ENCODE measurements at places on chromosomes 11 and 22.

DNA sequence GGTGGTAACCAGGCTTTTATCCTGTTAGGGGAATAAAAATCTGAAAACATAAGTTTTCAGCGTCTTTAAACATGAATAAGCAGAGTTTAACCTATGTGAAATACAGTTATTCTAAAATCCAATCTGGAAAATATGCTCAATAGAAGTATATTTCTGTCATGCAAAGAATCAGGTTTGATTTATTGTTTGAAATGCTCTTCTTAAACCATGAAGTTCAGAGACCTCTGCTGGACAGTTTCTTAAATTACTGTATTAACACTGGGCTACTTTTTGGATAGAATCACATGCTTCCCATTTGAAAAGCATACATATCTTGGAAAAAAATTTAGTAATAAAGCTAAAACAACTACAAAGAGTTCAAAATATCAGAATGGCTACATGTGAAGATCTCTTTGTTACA lies 25.4 kb downstream of the APIP start:
- no peak for DNase-seq

DNA sequence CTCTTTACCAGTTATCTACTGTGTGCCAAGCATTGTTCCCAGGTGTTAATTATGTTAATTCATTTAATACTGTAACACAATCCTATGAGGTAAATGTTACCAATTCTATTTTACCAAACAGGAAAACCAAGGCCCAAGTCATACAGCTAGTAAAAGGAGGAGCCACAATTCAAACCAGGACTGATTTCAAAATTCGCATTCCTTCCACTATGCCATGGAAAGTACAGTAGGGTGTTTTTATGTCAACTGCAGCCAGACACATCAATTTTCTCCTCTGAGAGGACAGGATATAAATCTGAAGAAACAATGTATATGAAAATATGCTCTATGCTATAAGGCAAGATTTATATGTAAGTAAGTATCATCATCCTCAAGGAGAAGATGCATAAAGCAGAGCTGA lies 104.3 kb downstream of the RPL27A start:
- DNase-seq = no peak

GRCh38 chr22:46536537-46537224 lies 739 bp downstream of the CELSR1 start:
- no peak for DNase-seq

DNA sequence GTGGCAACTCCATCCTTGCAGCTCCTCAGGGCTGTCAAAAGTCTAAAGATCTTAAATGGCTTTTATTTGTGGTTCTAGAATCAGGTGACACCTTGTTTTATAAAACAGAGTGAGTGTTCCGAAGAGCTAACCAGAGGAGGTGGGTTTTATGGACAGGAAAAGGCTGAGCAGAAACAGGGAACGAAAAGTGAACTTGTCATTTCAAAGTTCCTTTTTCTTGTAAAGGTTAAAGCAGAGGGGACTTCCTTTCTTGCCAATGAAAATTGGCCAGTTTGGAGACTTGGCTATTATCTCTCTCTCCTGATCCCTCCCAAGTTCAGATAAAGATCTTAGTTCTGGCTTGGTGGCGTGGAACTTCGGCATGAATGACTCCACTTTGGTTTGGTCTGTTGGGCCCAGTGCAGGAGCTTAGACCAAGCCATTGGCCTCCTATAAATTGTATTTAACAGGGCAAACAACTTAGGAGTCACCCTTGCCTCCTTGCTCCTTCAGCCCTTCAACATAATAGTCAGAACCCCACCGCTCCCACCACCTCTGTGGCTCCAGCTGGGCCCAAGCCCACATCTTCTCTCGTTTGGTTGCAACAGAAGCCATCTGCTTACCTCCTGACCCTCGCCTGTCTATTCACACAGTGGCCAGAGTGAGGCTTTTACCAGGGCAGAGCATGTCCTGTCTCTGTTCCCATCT lies 102.4 kb upstream of the THY1 start:
- DNase-seq = peak; percentile 36

DNA sequence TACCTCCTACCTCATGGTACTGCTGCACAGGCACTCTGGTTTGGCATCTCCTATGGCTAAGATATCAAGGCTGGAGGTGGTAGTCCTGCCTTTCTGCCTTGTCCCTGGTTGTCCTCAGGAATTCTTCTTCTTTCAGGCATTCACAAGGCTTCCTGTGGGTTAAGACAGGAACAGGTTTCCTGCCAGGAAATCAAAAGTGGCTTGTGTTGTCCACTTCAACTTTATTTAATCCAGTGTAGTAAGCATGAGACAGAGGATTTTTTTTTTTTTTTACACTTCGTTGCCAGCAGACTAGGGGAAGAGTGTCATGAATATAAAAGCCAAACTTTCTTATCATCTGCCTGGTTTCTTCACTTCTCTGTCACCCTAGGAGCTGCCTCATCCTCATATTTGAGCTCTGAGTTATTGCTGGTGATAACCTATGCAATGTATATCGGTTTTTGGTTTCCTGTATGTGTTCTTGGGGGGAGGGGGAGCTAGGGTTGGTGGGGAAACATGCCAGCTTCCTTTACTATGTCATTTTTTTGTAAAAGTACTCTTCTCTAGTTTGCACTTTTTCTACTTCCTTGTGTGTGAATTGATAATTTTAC lies 50.2 kb downstream of the XKR3 start:
- peak; percentile 63 for DNase-seq

GRCh38 chr22:32324505-32325415 lies 32.9 kb upstream of the RFPL3 start:
- no peak for DNase-seq

DNA sequence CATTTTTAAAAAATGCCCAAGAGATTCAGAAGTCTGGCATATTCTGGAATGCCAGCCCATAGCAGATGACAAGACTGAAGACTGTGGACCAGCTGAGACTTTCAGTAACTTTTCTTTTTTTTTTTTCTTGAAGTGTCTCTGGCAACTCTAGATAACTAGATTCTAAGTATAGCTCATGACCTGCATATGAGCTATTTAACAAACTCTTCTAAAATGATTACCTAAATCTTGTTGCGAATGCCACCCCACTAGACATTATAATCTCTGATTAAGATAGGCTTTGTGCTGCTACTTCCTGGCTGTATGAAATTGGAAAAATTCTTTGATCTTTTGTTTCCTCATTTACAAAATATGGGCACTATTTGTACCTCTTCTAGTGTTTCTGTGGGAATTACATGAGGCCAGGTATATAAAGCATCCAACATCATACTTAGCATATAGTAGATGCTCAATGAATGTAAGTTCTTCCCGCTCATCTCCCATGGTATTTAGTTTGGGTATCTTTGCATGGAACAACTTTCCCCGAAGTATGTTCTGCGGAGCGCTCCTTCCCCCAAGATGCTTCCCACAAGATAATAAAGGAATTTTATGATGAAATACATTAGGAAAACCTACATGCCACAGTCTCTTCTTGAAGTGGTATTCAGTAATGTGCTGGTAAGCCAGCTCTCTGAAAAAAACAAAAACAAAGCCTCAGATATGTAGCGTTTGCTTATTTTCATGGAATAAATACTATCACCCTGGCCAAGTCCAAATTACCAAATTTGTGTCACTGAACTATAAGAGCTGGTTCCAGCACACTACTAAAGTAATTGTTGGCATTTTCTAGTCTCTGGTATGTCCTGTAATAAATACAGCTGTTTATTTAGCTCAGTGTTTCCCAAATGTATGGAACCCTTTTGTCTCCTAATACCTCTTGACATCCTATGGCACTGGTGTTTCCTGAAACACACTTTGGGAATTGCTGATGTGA lies 86.8 kb upstream of the TIMP3 start:
- DNase-seq = no peak

GRCh38 chr11:78293536-78293935 lies 104.8 kb downstream of the USP35 start:
- no peak for DNase-seq

GRCh38 chr22:21936151-21936775 lies 16.4 kb downstream of the PPM1F start:
- peak; percentile 80 for DNase-seq

DNA sequence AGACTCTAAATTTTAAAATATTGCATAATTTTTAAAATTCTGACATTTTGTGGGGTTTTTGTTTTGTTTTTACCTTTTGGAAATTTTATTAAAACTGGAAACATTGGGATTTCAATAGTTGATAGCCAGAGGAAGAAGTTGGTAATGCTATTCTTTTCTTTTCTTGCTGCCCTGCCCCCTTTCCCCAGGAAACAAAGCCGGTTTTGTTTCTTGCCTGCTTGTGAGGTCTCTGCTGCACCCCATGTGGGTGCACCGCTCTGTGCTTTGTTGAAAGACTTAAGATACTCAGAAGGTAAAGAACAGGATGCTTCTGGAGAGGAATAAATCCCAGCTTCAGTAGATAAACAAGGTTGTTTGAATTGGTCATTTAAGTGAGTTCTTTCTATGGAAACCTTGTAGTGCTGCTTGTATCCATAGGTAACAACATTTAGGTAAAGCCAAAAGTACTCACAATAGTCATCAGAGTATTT lies 87.5 kb downstream of the YAP1 start:
- DNase-seq = no peak

DNA sequence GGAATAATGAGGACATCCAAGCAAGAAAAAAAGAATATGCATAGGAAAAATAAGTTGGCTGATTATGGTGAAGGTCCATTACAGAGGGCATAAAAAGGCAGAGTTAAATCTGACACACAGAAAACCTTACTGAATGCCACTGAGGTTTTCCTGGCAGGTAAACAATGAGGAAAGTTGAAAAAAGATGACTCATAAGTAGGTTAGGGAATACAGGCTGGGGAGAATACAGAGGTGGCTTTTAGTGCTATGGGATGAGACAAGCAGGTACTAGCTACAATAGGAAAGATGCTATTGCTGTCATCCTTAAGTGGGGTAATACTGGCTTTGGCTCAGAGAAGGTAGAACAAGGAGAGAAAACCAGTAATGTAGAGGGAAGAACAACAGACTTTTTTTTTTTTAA lies 44.7 kb downstream of the CSTF3 start:
- no peak for DNase-seq

DNA sequence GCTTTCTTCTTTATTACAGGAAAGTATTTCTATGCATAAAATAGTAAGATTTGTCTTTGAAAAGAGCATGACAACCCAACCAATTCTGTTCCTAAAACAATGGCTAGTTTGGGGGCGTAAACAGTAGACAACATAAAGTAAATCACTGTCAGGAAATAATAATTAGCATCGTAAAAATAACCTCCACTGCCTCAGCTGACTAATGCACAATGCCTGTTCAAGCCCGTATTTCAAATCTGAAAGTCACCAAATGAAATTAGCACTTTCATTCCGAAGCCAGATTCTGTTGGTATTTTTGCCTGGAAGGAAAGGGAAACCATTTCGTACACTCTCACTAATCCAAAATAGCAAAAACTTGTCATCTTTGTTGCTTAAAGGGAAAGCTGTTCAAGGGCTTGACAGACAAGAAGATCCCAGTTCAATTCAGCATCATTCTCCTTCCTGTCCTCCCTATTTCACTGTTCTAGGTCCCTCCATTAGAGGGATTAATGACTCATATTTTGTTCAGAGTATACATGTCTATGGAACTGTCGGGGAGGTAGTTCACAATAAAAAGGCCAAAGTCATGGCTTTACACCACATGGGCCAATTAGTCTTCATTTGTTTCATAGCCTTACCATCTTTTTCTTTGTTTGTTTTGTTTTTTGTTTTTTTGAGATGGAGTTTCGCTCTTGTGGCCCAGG lies 154.7 kb downstream of the CADM1 start:
- DNase-seq = no peak

DNA sequence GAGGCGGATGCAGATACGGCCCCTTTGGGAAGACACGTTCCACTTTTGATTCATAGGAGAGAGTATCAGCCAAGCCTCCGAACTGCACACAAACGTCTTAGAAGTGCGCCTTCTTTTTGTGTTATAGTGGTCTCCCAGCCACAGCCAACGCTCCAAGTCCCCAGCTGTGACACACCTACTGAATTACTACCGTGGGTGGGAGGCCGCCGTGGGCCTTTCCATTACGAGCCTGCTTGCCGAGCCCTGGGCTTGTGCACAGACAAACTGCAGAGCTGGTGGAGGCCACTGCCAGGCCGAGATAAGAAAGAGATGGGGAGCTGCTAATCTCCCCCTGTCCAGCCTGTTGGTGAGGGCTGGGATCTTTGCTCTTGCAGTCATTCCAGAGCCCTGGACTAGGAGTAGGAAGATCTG lies 761 bp downstream of the HMBS start:
- DNase-seq = no peak

GRCh38 chr11:34860034-34860433 lies 56.1 kb downstream of the APIP start:
- no peak for DNase-seq

DNA sequence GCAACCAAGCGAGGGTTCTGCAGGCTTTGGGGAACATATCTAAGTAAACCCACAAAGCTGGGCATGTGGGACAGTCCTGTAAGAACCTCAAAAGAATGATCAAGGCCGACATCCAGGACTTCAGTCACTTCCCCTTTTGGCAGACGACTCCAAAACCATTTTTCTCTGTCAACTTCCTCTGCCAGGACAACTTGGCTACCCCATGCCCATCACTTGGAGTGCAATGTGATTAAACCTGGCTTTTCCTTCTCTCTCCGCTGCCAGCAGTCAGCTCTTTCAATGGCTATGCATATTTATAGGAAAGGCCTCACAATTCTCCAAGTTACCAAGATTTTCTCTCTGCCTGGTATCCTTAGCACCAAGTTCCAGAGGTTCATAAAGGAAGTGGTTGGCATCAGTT lies 78.9 kb downstream of the C11orf58 start:
- DNase-seq = peak; percentile 75

DNA sequence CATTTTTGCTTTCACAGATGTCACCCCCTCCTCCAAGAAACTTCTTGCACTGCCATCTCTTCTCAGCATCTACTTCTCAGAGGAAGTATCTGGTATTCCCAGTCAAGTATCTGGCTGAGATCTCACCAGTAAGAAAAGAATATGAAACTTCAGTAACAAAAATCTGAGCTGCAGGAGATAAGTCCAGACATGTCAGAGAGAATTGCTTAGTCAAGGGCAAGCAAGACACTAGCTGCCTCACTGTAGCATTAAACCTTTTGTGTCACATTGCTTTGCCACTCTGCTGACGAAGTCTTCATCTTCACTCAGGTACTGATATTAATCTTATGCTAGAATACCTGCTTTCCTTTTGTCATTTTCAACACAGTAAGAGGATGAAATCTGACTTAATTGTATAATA lies 70.6 kb upstream of the ZC3H12C start:
- no peak for DNase-seq

GRCh38 chr11:27191639-27192038 lies 151.0 kb downstream of the BBOX1 start:
- no peak for DNase-seq

GRCh38 chr11:132714859-132715440 lies 817.4 kb downstream of the OPCML start:
- no peak for DNase-seq

DNA sequence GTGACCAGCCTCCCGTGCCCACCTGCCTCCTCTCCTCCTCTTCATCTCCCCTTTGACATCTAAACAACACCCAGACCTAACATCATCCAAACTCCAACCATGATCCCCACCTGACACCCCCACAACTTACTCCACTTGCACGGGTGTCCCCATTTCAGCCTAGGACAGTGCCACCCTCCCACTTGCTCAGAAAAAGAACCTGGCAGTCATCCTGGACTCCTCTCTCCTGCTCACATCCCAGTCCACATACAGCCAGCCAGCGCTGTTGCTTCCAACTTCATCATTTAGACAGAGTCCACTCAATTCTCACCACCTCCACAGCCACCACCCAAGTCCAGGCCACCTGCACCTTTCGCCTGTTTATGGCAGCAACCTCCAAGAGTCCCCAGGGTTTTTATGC lies 485.7 kb downstream of the MN1 start:
- no peak for DNase-seq

Measured in HL-60 (cell line).